ENCODE measurements at places on chromosomes 7 and 10.

- no peak for DNase-seq
Observed at GRCh38 chr7:137715533-137715932, 131.2 kb downstream of the DGKI start.

GRCh38 chr7:33888166-33888565, 17.2 kb upstream of the BMPER start:
- no peak for DNase-seq

DNA sequence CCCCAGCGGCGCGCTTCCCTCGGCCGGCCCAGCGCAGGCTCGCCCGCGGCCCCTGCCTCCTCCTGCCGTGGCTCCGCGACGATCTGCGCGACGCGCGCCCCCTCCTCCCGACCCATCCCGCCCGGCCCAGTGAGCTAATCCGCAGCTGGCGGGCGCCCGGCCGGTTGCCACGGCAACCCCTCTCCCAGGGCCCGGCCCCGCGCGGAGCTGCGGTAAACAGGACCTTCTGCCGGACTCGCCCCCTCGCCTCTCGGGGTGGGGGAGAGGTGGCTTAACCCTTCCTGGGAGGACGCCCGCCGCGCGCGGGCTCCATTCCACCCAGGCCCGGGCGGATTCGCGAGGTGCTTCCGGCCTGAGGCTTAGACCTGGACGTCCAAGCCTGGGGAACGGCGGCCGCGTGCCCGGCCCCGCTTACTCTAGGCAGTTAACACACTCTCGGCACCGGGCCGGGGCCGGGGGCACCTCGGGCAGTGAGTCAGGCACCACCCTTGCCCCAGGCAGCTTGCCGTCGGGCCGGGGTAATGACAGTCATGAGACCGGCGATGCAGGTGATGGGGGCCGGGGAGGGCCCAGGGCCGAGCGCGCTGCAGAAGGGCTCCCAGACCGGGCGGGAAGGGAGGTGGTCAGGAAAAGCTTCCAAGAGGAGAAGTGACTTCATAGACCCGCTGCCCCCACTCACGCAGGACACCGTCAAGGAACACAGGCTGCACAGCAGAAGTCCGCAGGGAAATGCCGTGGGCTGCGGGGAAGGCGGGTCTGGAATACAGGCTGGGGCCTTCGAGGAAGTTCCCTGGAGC, at the start of gene DENND2A:
DENND2A (minus strand) TSS at position 87 of the 797 bp plus-strand sequence. CDS start 38,416 bp downstream, outside the sequence.
- no peak for DNase-seq

- DNase-seq = no peak
Observed at GRCh38 chr10:36671607-36672006, 453.8 kb upstream of the ANKRD30A start.

GRCh38 chr7:157502701-157503111, 165.9 kb downstream of the DNAJB6 start:
- no peak for DNase-seq

Data from HCT116 (cell line).